ENCODE measurements at places on chromosomes 2 and 18. TPM values are rescaled to one million over a fixed set of nuclear protein-coding genes. Genes with fewer than 3 reads are reported as not detected.

DNA sequence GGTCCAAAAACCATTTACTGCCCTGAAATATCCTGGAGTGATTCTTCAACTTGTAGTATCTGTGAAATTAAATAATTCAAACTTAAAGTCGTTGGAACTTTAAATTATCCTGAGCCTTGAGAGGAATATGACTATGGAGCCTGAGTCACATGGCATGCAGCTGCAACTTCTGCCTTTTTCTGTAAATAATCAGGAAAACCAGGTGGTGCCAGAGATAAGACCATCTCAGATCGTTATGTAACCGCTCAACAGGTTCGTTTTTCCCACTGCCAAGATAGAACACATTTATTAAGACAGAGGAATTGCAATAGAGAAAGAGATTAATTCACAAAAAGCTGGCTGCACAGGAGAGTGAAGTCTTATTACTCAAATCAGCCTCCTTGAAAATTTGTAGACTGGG is 876.5 kb downstream of the SUCLG1 start:
- no peaks in the 10 kb centered on the region for H3K4me1 ChIP-seq
- no peak overlapping the region for H3K4me3 ChIP-seq
- no peak for DNase-seq
- no peak overlapping the region for H3K27ac ChIP-seq
- no peaks in the 10 kb centered on the region for H3K27me3 ChIP-seq

DNA sequence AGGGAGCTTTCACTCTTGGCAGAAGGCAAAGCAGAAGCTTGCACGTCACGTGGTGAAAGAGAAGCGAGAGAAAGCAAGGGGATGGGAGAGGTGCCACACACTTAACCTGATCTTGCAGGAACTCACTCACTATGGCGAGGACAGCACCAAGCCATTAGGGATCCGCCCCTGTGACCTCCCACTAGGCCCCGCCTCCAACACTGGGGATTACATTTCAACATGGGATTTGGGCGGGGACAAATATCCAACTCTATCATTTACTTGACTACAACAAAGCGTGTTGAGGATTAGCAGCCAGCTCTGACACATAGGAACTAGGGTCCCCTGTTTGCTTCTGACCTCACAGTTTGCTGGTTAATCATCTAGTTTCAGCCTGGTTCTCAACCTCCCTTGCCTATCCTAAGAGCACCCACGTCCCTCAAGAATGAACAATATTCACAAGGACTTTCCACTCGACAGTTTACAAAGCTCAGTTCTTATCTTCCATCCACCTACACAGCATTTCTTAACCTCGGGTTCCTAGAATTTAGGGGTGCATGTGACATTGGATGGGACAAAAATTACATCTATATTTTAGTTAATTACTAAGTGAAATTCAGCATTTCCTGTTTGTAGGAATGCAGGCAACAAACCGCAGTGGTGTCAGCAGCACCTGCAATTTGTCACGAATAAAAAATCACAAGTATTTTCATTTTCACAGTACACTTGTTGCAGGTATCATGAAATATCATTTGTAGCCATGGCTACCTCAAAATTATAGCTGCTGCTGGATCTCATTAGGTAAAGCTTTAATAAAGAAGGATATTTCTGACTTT is 36.0 kb downstream of the LBH start:
- H3K27me3 ChIP-seq = no peaks in the 10 kb centered on the region
- no peaks in the 10 kb centered on the region for H3K36me3 ChIP-seq
- no peak overlapping the region for H3K27ac ChIP-seq
- H3K4me1 ChIP-seq = peaks cover 7% of the 10 kb centered on the region
- no peak overlapping the region for H3K4me3 ChIP-seq

CLEC4F gene
- total RNA-seq = 0.30 TPM

CXCR1 gene
- 0.66 TPM for total RNA-seq

GRCh38 chr2:95158441-95158840 is 1.2 kb downstream of the ZNF514 start:
- H3K4me1 ChIP-seq = peaks cover 15% of the 10 kb centered on the region
- H3K27me3 ChIP-seq = no peaks in the 10 kb centered on the region
- H3K27ac ChIP-seq = peak overlapping the region; percentile 90

DNA sequence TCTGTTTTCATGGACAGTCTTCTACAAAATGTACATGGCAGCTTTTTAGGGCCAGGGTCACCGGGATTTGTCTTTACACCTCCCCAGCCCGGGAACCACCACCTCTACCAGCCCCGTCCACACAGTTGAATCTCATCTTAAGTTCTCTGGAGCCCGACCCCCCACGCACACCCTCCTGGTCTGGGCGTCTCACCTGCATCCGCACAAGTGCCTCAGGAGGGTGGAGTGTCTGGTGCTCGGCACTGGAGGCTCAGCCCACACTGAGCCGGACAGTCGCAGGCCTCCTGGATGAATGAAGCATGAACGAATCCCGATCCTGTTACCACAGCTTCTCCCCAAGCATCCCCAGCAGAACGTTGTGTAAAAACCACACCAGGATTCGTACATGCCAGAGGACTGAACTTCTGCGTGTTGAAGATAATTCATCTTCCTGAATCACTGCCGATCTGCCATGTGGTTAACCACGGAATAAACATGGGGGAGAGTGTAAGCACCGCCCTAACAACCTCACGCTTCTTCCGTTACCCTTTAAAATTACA is 162.0 kb downstream of the RTP5 start:
- H3K27me3 ChIP-seq = no peaks in the 10 kb centered on the region
- no peaks in the 10 kb centered on the region for H3K36me3 ChIP-seq
- no peak overlapping the region for H3K4me3 ChIP-seq
- no peak for DNase-seq

DNA sequence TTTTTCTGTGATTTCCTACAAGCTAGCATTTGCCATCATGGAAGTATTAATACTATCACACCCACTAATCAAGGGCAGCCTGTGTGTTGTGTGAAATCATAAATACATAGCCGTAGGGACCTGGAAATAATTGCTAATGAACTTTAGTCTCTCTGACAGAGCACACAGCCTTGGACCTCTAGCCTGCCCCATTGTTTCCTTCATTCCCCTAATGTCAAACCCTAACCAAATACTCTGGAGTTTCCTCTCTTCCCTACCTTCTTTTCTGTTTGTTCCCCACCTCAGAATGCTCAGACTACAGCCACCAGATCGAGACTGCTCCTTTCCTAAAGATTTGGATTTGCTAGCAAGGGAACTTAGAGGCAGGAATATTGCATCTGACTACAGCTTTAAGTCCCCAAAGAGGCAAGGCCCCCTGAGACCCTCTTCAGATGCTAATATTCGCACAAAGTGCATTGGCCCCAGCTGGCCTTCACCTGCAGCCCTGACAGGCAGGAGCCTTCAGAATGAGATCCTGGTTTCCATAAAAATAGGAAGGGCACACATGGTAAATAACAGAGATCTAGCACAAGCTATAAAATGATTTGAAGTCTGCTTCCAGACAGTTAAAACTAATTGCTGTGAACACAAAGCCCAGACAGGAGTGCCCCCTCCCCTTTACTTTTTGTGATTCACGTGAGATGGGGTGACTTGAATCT is 279.2 kb upstream of the DCC start:
- no peak for DNase-seq
- no peak overlapping the region for H3K4me3 ChIP-seq
- no peak overlapping the region for H3K27ac ChIP-seq
- no peaks in the 10 kb centered on the region for H3K4me1 ChIP-seq
- H3K36me3 ChIP-seq = no peaks in the 10 kb centered on the region

KIF5C gene
- 47.9 TPM for total RNA-seq

QPCT gene
- total RNA-seq = 4.8 TPM

MOB4 gene
- total RNA-seq = 14.7 TPM

DNA sequence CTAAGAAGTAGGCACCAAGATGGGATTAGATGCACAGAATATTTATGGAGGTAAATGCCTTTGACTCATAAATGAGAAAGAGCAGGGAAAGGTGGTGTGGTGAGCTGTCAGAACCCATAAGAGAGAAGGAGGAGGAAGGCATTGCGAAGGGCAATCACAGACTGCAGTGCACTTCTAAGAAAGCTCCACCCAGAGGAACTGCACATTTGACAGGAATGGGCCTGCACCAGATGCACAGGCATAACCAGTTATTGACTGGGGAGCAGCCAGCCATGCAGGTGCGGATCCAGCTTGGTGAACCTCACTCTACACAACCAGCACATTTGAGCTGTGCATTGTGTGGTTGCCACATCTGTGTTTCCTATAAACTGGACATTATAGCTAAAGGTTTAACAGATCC is 62.2 kb upstream of the L3MBTL4 start:
- no peak overlapping the region for H3K27ac ChIP-seq
- H3K4me3 ChIP-seq = no peak overlapping the region
- H3K36me3 ChIP-seq = no peaks in the 10 kb centered on the region
- DNase-seq = no peak

DNA sequence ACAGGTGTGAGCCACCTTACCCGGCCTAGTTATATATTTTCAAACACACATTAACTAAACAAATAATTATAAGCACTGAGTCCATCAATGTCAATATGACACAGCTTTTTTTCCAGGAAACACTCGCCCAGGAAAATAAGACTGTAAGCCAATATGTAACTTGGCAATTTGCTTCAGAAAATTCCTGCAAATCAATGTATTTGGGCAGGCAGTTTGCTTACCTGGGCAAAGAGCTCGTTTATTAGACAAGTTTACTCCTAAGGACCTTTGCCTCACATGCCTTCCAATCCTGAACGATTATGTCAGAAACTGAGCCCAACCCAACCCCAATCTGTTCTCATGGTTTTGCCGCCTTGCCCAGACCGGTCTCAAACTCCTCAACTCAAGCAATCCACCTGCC is 34.7 kb upstream of the NDUFV2 start:
- H3K4me1 ChIP-seq = peaks cover 6% of the 10 kb centered on the region
- no peak for DNase-seq
- H3K27me3 ChIP-seq = no peaks in the 10 kb centered on the region
- H3K27ac ChIP-seq = no peak overlapping the region
- H3K36me3 ChIP-seq = no peaks in the 10 kb centered on the region

DNA sequence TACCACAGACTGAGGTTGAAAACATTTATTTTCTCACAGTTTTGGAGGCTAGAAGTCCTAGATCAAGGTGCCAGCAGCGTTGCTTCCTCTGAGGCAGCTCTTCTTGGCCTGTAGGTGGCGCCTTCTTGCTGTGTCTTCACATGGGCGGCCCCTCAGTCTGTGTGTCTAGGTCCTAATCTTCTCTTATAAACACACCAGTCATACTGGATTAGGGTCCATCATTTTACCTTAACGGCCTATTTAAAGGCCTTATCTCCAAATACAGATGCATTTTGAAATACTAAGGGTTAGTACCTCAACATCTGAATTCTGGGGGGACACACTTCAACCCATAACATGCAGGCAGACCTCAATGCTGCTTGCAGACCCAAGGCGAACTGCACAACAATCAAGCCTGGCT is 4.4 kb upstream of the RMC1 start:
- no peak overlapping the region for H3K4me3 ChIP-seq
- H3K4me1 ChIP-seq = no peaks in the 10 kb centered on the region
- DNase-seq = peak; percentile 52
- no peak overlapping the region for H3K27ac ChIP-seq
- no peaks in the 10 kb centered on the region for H3K36me3 ChIP-seq

TPO gene
- 11.3 TPM for total RNA-seq

HOXD3 gene
- total RNA-seq = 11.7 TPM

GRCh38 chr2:169982929-169983328 is 155.7 kb downstream of the UBR3 start:
- no peaks in the 10 kb centered on the region for H3K27me3 ChIP-seq
- no peak for DNase-seq
- H3K4me1 ChIP-seq = no peaks in the 10 kb centered on the region
- no peak overlapping the region for H3K27ac ChIP-seq
- no peak overlapping the region for H3K4me3 ChIP-seq

GRCh38 chr18:9380101-9380500 is 45.5 kb downstream of the TWSG1 start:
- DNase-seq = no peak
- no peaks in the 10 kb centered on the region for H3K36me3 ChIP-seq
- H3K27ac ChIP-seq = peak overlapping the region; percentile 66
- no peak overlapping the region for H3K4me3 ChIP-seq

DNA sequence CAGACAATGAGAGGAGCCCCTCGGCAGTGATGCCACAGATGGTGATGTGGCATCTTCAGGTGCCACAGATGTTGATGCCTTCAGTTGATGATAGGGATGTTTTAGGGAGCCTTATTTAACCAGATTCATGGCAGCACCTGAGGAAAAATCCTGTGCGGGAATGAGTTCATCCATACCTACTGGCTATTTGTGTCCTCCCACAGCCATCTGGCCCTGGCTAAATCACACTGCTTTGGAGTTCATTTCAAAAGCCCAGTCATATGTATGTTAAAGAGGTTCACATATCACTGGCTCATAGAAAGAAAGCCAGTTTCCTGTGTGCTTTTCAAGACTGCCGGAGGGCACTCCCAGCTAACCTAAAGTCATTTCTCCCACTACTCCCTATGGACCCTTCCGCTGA is 131.3 kb downstream of the MCFD2 start:
- H3K36me3 ChIP-seq = no peaks in the 10 kb centered on the region
- no peak overlapping the region for H3K4me3 ChIP-seq
- H3K27me3 ChIP-seq = no peaks in the 10 kb centered on the region
- no peak overlapping the region for H3K27ac ChIP-seq

DNA sequence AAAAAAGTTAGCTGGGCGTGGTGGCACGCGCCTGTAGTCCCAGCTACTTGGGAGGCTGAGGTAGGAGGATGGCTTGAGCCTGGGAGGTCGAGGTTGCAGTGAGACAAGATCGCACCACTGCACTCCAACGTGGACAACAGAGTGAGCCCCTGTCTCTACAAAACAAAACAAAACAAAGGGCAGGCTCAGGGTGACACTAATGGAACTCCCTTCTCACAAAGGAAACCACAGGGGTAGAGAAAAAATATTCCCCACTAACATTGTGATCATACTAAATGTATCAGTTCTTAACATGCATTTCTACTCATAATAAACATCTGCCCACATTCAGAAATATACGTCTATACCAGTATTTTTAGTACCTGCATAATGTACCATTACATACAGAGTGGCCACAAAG is 21.1 kb downstream of the STAM2 start:
- DNase-seq = no peak
- H3K4me1 ChIP-seq = no peaks in the 10 kb centered on the region
- no peaks in the 10 kb centered on the region for H3K36me3 ChIP-seq
- H3K4me3 ChIP-seq = no peak overlapping the region
- H3K27me3 ChIP-seq = no peaks in the 10 kb centered on the region
- no peak overlapping the region for H3K27ac ChIP-seq

IL36G gene
- not detected for total RNA-seq

DNA sequence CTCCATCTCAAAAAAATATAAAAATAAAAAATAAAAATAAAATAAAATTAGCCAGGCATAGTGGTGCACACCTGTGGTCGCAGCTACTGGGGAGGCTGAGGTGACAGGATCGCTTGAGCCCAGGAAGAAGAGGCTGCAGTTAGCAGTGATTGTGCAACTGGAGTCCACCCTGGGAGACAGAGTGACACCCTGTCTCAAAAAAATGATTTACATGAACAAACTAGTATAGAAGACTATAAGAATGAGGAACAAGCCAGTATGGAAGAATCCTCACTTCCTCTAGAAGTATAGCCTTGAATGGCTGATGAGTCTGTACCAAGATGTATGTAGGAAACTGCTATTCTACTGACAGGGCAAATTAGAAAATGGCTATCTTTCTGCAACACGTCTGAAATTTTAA is 10.9 kb downstream of the YES1 start:
- DNase-seq = no peak
- H3K27me3 ChIP-seq = no peaks in the 10 kb centered on the region
- no peak overlapping the region for H3K27ac ChIP-seq
- H3K4me3 ChIP-seq = no peak overlapping the region

ICA1L gene
- total RNA-seq = 70.2 TPM

- H3K27me3 ChIP-seq = no peaks in the 10 kb centered on the region
- DNase-seq = no peak
- H3K27ac ChIP-seq = no peak overlapping the region
- no peak overlapping the region for H3K4me3 ChIP-seq
- H3K4me1 ChIP-seq = peaks cover 38% of the 10 kb centered on the region
These were observed 14.0 kb downstream of the TWIST2 start for GRCh38 chr2:238861766-238862315.
